Stimulated activated CD8-positive, alpha-beta memory T cell treated with anti-CD3 and anti-CD28 coated beads, Interleukin-7, amount 100 ng/mL, for 1 hour (primary cell): ENCODE measurements at places on chromosomes 16 and 17.

GRCh38 chr17:79465011-79465680, 145.7 kb downstream of the RBFOX3 start:
- DNase-seq = no peak

- DNase-seq = no peak
These were observed 4.8 kb downstream of the GSG1L2 start for GRCh38 chr17:9817086-9817485.

GRCh38 chr17:82112914-82113311, 14.9 kb upstream of the FASN start:
- DNase-seq = no peak

GRCh38 chr16:2968368-2968737, 795 bp upstream of the PAQR4 start:
- no peak for DNase-seq

- DNase-seq = no peak
These were observed 3.8 kb downstream of the GID4 start for GRCh38 chr17:18042983-18043382.

- no peak for DNase-seq
These were observed 1296.2 kb downstream of the CDH8 start for GRCh38 chr16:60739737-60740683.

DNA sequence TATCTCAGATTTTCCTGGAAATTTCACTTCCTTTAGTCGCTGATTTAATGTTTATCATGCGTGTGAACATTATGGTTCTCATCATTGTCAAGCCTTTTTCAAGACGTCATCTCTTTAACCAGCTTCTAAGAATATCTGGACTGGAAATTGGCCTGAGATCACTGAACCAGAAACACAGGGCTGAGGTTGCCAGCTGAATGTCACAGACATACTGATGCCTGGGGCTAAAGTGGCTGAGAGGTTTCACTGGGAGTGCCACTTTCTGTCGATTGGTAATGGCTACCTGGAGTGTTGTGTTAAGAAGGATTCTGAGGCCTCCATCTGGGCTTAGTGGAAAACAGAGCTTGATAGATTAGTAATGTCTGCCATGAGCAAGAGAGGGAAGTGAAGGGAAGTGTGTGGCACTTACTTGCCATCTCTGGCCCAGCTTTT, 54.2 kb downstream of the CRISPLD2 start:
- no peak for DNase-seq

DNA sequence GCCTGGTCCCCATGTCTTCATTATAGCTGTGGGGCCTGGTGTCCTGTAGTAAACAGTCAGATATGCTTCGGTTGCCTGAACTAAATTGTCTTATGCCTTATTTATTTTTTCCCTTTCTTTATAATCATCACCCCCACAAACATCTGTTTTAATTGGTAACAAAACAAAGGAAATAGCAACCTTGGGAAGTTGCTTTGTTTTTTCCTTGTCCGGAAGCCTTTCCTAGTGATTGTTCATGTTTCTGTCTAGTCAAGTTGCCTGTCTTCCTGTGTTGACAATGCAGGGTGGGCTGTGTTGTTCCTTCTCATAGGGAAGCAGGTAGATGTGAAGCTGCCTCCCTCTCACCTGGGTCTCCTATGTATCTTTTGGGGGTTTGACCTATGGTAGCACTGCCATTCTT, 16.7 kb downstream of the PGS1 start:
- DNase-seq = no peak

DNA sequence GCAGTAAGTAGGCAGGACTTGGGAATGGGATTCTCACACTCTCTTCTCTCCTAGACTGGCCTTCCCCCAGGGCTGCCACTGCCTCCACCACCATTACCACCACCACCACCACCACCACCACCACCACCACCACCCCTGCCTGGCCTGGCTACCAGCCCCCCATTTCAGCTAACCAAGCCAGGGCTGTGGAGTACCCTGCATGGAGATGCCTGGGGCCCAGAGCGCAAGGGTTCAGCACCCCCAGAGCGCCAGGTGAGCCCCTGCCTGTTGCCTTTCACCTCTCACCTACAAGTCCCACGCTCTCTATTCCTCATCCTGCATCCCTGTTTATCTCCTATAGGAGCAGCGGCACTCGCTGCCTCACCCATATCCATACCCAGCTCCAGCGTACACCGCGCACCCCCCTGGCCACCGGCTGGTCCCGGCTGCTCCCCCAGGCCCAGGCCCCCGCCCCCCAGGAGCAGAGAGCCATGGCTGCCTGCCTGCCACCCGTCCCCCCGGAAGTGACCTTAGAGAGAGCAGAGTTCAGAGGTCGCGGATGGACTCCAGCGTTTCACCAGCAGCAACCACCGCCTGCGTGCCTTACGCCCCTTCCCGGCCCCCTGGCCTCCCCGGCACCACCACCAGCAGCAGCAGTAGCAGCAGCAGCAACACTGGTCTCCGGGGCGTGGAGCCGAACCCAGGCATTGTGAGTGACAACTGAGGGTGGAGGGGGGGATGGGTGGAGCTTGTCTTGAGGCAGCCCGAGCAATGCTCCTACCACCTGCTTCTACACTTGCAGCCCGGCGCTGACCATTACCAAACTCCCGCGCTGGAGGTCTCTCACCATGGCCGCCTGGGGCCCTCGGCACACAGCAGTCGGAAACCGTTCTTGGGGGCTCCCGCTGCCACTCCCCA, 7.9 kb upstream of the TMEM88 start:
- DNase-seq = no peak

DNA sequence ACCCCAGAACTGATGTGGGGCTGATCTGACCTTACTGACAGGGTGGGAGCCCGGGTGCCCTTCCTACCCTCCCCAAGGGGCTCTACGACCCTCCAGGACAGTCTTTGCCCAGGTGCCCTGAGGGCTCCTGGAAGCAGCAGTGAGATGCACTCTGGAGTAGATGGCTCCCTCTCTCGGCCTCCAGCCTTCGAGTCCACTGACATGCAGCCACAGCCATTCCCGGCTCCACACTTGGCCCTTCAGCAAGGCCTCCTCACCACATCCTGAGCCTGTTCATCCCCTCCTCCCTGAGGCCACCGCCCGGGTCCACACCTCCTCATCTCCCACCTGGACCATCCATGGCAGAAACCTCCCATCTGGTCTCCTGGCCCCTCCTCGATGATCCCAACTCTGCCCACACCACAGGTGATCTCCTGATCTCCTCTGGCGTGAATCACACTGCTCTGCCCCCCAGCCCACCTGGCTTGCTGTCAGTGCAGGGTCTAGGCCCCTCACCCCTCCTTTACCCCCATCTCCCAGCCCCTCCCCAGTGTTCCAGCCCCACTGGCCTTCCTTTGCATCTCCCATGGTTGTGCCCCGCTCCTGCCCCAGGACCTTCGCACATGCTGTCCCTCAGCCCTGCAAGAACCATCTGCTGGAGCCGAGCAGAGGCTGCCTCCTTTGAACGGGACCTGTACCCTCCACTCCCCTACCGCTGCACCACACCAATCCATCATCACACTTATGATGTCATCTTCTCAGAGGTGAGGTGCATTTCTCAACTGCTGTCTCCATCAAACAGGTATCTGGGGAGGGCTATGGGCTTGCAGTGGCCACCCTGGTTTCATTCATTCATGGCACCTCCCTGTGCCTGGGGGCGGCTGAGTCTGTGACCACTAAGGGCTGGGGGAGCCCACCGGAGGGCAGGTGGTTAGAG, 44.7 kb downstream of the SOCS1 start:
- no peak for DNase-seq

DNA sequence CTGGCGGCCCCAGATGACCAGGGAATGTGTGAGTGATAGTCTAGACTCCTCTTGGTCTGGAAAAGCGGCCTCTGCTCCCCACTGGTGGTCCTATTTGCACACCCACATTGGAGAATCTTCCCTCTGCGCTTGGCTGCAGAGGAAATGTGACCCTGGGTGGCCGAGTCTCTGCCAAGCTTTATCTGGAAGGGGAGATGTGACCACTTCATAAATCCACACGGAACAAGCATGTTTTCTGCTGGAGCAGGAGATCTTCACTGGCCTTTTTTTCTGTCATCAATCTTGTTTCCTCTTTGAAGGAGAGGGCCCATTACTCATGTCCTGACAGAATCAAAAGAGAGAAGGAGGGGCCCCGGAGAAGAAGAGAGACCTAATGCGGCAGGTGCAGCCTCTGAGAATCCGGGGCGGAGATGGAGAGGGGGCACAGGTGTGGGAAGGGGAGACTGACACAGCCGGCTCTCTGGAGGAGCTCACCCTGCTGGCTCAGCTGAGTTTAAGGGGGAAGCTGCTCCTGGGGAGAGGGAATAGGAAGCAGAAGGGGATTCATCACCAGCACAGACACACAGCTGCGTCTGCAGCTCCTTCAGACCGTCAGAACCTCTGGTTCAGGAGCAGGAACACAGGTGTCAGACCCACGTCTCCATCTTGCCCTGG, 116.3 kb downstream of the SOX9 start:
- no peak for DNase-seq

DNA sequence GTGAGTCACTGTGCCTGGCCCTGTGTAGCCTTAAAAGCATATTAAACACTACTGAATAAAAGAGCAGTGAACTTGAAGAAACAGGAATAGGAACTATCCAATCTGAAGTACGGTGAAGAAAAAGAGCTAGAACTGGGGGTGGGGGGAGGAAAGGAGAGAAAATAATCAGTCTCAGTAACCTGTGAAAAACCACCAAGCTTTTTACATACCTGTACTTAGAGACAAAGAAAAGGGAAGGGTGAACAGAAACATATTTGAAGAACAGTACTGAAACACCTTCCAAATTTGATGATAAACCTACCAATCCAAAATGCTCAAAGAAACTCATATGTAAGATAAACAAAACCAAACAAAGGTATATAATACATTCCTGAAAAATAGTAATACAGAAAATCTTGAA, 77.5 kb downstream of the USP32 start:
- DNase-seq = no peak

DNA sequence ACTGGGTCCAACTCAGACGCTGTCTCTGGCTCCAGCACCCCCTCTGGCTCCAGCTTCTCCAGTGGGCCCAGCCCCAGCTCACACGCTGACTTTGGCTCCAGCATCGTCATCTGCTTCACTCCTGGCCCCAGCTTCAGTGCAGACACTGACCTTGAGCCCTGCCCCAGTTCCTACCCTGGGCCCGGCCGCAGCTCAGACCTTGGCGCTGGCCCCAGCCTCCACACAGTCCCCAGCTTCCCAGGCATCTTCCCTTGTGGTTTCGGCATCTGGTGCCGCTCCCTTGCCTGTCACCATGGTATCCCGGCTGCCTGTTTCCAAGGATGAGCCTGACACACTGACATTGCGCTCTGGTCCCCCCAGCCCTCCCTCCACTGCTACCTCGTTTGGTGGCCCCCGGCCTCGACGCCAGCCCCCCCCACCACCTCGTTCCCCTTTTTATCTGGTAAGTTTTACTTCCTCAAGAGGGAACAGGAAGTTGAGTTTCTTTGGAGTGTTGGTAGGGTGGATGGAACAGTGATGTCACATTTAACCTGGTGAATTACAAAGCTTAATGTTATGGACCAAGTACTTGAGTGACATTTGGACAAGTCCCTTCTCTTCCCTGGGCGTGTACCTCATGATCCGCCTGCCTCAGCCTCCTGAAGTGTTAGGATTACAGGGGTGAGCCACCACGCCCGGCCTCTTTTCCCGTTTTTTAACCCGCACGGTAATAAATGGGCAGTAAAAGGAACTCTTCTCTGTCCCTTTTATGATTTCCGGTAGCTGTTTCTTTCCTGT, 23.4 kb upstream of the PHKG2 start:
- no peak for DNase-seq

- DNase-seq = no peak
These were observed 19.7 kb upstream of the NUP93 start for GRCh38 chr16:56710181-56710737.

DNA sequence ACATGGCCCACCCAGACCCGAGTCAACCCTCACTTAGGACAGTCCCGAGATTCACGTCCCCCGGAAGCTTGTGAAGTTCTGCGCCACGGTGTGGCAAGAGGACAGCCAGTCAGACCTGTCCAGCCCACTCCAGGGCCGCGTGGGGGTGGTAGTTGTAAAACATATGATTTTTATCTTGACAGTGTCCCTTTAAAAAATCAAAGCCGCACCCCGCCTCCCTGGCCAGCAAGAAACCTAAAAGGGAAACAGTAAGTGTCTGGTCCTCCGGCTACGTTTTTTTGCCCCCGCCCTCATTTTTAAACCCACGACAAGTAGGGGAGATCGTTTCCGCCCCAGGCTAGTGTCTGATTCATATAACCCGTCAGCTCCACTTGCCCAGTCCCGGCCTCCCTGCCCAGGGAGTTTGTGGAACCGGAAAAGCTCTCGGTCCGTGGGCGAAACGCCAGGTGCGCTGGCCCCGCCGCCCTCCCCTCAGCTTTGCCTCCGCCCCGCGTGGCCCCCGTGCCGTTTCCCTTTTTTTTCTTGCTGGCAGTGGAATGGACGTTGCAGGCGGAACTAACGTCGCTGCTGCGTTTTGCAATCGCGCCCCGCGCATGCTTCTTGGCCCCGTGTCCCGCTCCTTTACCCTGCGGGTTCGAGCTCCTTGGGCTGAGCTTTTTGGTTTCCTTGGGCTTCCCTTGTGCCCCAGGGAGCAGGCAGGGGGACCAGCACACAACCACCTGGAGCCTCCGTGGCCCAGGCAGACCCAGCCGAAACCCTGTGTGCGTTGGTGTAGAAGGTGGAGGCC, 13.3 kb upstream of the NUDT16L1 start:
- DNase-seq = no peak

GRCh38 chr17:80285237-80285920, 24.7 kb downstream of the RNF213 start:
- no peak for DNase-seq

DNA sequence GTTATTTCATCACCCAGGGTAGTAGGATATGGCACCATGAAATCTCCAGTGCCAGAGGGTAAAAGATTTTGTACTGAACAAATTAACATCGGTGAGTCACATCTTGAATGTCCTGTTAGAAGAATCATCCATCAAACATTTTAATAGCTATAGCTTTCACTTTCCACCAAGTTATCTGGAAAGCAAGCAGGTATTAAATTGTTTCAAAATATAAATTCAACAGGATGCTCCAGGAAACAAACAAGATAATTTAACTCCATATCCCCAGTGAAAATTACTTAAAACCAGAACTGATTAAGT, 2.4 kb downstream of the VEZF1 start:
- no peak for DNase-seq

DNA sequence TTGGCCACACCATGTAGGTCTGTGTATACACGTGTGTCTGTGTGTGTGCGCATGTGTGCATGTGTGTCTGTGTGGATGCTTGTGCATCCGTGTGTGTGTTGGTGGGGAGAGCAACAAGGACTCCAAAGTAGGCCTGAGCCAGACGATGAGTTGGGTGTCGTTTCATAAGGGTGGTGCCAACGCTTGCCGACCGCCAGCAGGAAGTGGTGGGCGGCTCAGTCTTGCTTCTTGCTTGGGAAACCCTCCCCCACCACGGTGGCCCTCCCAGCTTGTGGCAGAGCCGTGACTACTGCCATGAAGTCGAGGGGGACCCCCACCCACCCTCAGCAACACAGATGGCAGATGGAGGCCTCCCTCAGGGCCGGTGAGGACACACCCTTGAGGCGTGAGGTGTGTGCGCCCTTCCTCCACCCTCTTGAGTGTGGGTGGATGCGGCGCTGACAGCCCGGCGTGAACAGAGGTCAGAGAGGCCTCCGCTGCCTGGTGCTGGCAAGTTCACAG, 17.5 kb downstream of the SBK1 start:
- DNase-seq = peak; percentile 62

GRCh38 chr16:76681296-76681695, 404.1 kb downstream of the CNTNAP4 start:
- DNase-seq = no peak
